ENCODE measurements at places on chromosomes 16 and 17.

GRCh38 chr16:67128887-67129286, 19.1 kb downstream of the PHAF1 start:
- DNase-seq, result no peak

DNA sequence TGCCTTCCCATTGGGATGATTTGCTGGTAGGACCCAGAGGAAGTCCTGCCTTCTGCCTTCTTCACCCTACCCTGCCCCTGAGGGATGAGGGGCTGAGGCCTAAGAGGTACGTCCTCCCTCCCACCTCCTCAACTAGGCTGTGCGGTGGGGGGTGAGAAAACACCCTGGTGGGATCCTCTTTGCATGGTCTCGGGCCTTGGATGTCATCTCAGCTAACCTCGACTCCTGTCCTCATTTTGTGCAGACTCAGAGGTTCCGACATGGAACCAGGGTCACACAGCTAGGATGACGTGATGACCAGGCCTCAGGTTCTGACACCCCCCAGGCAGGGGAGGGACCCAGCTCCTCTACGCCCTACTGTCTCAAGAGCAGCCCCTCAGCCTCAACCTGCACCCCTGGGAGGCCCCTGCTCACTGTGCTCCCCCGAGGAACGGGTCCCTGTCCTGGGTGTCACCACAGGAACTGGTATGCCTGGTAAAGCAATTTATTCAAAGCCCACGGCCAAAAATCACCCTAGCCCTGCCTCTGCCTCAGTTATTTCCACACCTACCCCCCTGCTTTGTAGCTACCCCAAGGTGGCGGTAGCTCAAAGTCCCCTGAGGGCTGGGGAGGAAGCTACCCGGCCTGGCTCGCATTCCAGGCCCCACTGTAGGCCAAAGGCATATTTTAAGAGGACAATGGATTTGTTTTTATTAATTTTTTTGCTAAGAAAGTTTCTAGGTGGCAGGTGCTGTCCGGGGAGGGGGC, 17.5 kb downstream of the UNC13D start:
- no peak for DNase-seq

DNA sequence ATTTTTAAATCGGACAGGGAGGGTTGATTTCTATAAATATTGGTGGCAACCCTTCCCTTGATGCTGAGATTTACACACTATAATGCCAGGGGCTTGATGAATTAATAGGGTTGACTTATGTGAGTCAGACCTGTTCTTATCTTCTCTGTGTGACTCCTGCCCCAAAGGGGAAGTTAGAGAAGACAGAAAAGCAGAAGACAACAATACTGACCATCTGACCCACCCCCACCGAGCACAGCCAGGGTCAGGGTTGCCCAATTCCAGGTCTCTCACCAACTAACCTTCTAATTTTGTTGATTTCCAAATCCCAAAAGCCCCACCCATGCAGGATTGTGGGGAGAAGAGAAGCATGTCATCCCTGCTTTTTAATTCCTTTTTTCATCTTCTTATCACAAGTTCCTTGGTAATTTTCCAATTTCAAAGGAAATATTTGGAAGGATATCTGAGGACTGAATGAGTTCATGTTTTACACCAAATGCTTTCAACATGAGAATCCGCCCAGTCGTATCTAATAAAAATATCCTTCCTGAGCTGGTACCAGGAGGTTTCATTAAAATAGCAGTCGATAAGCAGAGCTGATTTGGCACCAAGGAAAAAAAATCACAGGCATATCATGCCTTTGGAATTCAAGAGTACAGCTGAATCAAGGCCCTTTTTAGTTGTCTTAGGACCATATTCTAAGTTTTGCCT, 603.4 kb upstream of the CDH11 start:
- no peak for DNase-seq

GRCh38 chr16:50234771-50235556, 31.4 kb upstream of the ADCY7 start:
- no peak for DNase-seq

DNA sequence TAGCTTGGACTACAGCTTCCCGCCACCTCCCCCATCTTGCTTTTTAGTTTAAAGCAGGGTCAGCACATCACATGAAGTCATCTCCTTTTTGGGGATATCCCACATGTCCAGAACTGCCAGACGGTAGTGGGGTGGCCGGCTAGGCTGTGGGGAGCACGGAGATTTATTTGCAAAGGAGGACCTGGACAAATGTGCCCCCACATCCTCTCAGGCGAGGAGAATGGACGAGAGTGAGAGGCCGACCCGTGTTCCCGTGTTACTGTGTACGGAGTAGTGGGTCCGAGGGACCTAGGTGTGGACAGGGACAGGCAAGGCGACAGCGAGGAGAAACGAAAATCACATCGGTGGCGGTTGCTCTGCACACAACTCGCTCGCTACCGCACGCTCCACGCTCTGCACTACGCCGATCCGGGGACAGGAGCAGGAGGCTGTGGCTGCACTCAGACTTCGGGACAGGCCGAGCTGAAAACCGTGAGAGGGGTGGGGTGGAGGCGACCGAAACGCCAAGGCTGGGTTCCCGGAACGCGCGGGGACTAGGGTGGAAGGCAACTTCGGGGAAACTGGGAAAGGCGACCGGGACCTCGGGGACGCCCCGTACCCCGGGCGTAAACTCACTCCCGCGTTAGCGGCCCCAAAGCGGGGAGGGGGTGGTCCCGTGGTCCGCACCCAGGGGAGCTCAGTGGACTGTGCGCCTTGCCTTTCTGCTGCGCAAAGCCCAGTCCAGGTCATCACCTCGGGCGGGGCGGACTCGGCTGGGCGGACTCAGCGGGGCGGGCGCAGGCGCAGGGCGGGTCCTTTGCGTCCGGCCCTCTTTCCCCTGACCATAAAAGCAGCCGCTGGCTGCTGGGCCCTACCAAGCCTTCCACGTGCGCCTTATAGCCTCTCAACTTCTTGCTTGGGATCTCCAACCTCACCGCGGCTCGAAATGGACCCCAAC, at the start of gene MT1A:
Gene MT1A (plus strand): TSS at position 853 of the 937 bp plus-strand sequence. CDS start 73 bp downstream, at position 926.
- DNase-seq, result no peak

DNA sequence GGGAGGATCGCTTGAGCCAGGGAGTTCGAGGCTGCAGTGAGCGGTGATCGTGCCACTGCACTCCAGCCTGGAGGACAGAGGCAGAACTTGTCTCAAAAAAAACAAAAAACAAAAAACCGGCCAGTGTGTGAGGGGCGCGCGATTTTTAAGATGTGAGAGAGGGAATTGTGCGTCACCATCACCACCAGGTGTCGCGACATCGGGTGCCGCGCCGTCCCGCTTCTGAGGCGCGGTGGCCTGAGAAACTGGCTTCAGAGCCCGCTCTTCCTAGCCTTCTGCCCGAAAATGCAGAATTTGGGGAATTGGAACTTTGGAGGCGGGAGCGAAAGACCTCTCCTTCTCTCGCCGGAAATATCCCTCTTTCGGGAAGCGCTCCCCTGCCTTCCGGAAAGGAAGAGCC, 524.8 kb downstream of the KCNJ18 start:
- DNase-seq, result no peak

DNA sequence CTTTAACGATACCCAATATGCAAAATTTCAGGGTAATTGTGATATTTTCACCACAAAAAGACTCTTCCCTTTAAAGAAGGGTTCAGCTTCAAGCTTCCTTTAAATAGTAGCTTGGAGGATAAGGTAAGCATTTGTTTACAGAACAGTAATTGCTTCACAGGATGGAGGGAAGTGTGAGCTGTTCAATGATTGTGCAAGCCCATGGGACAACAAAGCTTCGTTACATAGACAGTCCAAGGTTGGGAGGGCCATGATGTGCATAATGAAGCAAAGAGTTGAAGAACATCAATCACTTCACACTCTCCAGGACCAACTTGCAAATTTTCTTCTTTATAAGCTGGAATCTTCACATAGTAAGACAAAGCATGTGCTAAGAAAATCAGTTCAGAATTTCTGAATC, 145.0 kb upstream of the ASIC2 start:
- DNase-seq, result no peak

GRCh38 chr17:82831041-82831817, 8.6 kb downstream of the ZNF750 start:
- DNase-seq, result no peak

DNA sequence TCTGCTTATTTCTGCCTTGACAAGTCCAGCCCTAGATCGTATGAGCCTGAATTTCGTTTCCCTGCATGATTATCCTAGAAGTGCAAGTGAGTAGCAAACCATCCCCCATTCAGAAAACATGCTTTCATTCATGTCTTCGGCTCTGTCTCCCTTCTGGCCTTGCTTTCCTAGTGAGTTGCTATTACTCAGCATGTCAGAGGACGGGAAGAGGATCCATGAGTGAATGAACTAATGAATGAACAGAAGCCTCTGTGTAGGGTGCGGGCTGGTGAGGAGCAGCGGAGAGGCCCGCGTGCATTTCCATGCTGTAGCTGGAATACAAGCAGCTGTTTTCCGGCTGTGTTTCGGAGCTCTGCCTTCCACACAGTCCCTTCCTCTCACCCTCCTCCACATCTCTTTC, 155.7 kb upstream of the NOL11 start:
- no peak for DNase-seq

DNA sequence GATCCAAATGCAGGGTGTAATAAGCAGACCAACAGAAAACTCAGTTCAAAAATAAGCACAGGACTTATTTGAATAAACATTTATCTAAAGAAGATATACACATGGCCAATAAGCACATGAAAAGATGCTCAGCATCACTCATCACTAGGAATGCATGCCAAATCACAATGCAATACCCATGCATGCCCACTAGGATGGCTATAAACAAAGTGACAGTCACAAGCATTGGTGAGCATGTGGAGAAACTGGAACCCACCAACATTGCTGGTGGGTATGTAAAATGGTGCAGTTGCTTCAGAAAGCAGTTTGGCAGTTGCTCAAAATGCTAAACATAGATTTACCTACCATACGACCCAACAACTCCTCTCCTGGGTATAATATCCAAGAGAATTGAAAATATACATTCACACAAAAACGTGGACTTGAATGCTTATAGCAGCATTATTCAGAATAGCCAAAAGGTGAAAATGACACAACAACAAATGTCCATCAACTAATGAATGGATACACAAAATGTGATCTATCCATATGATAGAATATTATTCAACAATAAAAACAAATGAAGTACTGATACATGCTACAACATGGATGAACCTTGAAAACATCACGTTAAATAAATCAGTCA, 20.1 kb downstream of the UBE2O start:
- no peak for DNase-seq

DNA sequence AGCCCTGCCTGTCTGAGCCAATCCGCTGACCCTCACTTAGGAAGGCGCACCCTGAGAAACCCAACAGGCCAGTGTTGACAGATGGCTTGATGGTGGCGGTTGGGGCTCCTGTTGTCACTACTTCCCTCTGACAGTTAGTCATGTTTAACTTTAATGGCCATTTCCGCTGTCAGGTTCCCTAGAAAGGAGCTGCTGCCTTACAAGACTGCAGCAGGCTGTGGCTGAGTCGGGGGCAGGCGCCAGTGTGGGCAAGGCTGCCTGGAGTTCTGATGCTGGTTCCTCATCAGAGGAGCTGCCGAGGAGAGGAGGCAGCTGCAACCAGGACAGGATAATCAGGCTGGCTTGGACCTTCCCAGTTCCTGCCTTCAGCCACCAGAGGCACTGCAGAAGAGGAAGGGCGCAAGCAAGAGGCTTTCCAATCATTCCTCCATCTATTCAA, 223.2 kb upstream of the DYNLRB2 start:
- DNase-seq, result no peak

GRCh38 chr17:6299275-6299674, 135.6 kb downstream of the AIPL1 start:
- no peak for DNase-seq

- DNase-seq, result peak; percentile 14
These were observed 7.4 kb downstream of the CDK5RAP3 start for GRCh38 chr17:47978324-47978723.

- no peak for DNase-seq
These were observed 4.7 kb upstream of the PSMC5 start for GRCh38 chr17:63822537-63822936.

DNA sequence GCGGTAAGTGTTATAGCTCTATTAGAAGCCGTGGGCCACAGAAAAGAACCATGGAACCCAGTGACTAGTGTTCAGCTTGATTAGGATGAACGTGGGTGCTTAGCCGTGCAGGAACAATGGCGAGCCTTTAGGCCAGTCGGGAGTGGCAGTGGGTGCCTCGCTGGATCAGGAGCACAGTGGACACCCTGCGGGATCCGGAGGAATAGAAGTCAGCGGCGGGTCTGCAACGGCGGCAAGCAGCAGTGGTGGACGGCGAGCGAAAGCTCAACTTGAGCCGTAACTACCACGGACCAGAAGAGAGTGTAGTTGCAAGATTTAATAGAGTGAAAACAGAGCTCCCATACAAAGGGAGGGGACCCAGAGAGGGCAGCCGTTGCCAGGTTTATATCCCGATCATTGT, 37.3 kb upstream of the CDH15 start:
- DNase-seq, result no peak

- no peak for DNase-seq
These were observed 7.0 kb downstream of the DPEP1 start for GRCh38 chr16:89620406-89620841.

DNA sequence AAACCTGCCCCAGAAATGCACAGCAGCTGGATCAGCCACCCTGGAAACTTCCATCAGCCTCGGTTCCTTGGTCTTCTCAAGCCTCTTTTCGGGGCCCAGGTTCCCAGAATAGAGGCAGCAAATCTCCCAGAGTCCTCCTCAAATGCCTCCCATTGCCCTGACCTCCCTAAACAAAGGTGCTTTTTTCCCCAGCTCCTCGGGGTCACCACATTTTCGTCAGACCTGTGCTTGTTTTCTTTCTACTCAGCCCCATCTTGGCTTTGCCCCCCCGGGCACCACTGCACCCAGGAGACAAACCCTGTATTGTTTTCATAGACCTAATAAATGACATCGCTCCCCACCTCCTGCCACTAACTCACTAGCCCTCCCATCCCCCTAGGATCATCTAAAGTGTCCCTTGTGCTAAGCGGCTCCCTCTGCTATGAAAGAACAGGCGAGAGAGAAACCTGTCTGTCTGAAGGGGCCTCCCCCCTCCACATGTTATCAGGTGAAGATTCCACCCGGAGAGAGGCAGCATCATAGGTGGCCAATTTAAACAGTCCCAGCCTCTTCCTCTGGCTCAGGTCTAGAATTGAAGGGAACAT, 451.1 kb downstream of the SOX9 start:
- DNase-seq, result no peak

DNA sequence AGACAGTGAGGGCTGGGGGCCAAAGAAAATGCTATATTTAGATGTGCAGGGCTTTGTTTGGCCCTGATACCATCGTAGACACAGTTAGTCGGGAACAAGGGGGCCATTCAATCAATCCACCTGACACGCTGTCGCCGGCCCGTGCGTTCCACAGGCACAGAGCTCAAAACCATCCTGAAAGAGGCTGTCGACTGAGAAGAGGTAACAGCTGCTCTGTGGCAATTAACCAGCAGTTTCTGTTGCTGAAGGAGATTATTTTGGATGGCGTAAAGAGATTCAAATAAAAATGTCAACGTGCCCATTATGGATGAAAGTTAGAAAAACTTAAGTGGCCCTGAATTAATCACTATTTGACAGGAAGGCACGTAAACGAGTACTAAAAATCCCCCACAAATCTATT, 276.2 kb upstream of the IRX5 start:
- DNase-seq, result no peak

Measured in activated T-helper 1 cell treated with anti-CD3 and anti-CD28 coated beads, Interleukin-2, amount 50 U/mL, for 16 hours (primary cell).